NCI-H526 (cell line): ENCODE measurements at places on chromosomes 6 and 20.

GRCh38 chr20:14925300-14925699, 587.9 kb upstream of the FLRT3 start:
- no peak for DNase-seq

- no peak for DNase-seq
Observed at GRCh38 chr20:10276878-10277580, 58.4 kb downstream of the SNAP25 start.

- no peak for DNase-seq
Observed at GRCh38 chr6:55293116-55293515, 34.2 kb upstream of the GFRAL start.

DNA sequence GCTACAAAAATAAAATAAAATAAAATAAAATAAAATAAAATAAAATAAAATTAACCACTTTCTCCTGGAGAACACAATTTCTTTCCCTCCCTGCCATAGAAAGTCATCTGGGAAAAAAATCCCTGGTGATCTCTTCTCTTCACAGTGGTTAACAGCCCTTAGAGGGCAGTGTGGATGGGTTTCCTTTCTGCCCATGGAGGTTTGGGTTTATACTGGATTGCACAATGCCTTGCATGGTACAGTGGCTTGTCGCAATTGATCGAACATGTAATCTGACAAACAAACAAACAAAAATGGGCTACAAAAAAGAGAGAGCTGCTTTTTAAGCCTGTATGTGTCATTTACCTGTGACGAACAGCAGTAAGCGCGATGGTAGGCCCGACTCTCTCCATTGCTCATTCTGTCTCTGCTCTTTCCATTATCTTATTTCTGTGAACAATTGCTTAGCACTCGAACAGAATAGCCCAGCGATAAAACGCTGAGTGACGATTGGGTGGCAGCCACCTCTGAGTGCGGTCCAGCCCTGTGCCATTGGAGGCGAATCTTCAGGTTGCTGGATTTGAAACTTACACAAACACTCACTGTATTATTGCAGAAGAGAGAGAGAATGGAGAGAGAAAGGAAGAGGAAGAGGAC, 166.1 kb downstream of the CD83 start:
- no peak for DNase-seq

DNA sequence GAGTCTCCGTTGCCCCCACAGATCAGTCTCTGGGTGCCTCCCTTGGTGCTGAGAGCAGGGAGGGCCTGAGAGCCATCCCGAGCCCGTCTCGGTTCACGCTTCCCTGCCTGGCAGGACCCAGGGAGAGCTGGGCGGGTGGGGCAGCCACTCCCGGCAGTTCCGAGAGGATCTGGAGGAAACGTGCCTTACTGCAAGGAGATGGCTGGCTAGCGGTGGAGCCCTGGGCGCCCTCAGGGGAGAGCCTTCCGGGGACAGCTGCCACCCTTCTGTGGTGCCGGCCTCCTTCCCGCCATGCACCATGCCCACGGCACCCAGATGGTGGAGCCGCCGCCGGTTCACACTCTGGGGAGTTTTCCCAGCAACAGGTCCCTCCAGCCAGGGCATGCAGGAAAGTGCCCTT, 45.8 kb upstream of the SLCO4A1 start:
- DNase-seq, result no peak

DNA sequence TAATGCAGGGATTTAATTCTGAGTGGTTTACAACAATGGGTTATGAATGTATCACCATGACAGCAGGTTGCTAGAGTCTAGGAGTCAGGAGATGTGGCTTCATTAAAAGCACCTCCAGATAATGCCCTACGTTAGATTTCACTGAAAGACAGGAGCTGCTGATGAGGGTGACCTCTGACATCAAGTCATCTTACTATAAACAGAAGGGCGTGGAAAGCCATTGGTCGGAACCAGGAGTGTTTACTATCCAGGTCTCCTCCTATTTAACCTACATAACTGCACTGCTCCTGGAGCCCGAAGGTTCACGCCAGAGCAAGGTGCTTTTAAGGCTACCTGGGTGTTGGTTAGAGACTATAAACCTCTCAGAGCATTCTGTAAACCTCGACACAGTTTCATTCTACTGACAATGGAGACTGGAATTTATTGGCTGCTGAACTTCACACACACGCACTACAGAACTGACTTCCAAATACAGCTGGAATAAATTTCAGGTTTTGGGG, 128.7 kb downstream of the EYA4 start:
- DNase-seq, result no peak

DNA sequence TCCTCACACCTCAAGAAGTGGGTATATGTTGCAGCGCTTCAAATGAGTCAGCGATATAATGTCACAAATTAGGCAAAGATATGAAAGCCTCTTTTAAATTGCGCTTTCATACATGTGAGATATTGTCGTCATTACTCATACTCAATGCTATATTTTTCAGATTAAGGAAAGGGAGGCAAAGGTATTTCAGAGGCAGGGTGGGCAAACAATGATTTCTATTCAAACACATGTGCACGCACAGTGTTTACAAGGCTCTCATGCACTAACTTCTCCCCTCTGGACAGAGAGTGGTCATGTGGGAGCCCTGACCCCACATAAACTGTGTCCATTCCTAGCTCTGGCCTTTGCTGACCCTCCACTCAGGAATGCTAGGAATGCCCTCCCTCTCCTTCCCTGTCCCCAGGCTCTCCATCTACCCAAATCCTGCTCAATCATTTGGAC, 112.1 kb upstream of the TMEM170B start:
- DNase-seq, result no peak

DNA sequence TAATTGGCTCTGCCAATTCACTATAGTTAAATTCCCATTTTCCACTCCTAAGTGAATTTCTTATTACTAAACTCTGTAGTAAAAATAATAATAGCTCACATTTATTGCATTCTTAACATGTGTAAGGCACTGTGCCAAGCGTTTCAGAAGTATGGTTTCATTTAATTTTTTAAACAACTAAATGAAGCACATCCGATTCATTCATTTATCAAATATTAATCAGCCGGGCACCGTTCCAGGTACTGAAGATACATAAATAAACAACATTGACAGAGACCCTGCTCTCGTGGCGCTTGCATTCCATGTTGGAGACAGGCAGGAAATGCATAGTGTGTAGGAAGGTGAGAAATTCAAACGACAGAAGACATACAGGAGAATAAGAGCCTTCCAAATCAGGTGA, 423.2 kb upstream of the JARID2 start:
- no peak for DNase-seq

DNA sequence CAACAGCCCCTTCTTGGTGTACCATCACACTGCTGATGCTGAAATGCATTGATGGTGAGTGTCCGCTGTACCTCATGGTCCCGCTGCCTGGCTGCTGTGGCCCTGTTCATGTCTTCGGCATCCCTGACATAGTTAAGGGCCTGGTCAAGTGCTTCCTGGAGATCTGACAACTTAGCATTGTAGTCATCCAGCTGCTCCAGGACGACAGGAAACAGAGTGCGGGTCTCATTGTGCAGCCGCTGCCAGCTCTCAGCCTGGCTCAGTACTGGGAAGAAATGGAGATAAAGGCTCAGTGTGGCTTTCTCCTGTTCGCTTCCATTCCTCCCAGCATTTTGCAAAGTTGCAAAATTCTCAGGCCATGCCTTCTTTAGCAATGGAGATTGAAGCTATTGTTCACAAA, 81.8 kb downstream of the LAMA4 start:
- no peak for DNase-seq

- DNase-seq, result no peak
Observed at GRCh38 chr20:14065774-14066173, 70.5 kb downstream of the MACROD2 start.

- DNase-seq, result no peak
Observed at GRCh38 chr6:113995634-113996033, 24.7 kb upstream of the HDAC2 start.

DNA sequence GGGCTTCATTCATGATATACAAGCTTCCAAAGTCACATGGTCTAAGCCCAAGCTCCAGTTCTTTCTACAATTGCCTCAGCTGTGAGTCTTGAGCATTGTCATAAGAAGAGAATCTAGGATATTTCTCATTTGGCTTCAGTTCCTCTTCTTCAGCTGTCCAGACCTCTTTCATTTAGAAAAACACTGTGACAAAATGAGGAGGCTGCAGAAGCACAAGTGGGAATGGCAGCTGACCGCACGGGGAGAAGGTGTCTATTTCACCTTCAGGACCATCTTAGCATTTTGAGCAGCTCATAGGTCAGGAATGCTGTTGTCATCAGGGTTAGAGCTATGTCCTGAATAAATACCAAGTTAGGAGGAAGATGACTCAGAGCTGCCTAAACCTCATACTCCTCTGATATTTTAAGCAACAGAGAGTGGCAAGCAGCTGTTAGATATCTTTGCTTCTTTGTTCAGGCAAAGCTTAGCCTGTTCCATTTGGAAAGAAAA, 390.1 kb upstream of the CITED2 start:
- DNase-seq, result no peak

GRCh38 chr20:63731410-63731809, 5.1 kb upstream of the LIME1 start:
- DNase-seq, result no peak

GRCh38 chr20:10219452-10219791, 792 bp downstream of the SNAP25 start:
- peak; percentile 82 for DNase-seq

DNA sequence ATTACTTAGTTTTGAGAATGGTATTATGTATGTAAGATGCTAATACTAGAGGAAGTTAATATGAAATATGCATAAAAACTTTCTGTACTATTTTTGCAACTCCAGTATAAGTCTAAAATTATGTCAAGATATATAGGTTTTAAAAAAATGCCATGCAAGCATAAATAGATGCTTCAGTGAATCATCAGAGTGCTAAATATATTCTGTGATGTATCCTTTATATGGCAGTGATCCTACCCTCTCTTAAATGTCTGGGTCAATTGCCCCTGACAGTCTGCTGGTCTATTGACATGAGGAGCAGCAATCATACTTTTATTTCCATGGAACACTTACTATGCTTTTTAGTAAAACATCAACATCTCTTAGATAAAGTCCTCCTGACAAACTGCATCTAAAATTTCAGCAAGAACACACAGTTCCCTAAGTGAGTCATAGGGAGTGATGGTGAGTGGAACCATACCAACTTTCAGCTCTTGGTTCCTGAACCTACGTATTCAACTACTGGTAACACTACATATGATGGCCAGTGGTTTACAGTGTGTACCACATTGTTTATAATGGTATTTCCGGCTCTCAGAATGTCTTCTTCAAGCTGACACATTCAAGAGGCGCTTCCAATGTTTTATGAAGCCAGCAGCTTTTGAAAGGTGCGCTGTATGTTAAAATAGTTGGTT, 928.7 kb upstream of the GJE1 start:
- no peak for DNase-seq

GRCh38 chr20:35135867-35136586, 11.1 kb downstream of the EDEM2 start:
- DNase-seq, result no peak

- DNase-seq, result no peak
Observed at GRCh38 chr6:92847988-92848387, 571.4 kb downstream of the EPHA7 start.

GRCh38 chr20:61941721-61942405, 123.8 kb downstream of the TAF4 start:
- no peak for DNase-seq

- DNase-seq, result peak; percentile 80
Observed at GRCh38 chr6:70668499-70668812, 773 bp downstream of the SMAP1 start.

DNA sequence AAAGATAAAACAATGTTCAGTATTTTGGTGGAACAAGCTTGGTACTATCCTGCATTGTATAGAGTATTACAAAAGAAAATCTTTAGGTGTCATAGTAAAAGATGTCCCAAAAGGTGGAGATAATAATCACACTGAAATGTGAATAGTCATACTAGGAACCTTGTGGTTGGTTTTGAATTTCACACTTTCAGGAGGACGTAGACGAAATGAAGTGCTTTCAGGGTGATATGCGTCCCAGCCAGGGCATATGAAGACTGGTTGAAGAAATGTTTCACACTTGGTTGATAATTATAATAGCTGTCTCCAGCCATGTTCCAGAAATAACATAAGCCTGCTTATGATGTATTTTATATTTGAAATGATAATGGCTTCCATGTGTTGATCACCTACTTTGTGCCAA, 60.4 kb downstream of the SCAND1 start:
- no peak for DNase-seq

- DNase-seq, result no peak
Observed at GRCh38 chr6:1062786-1063545, 248.9 kb upstream of the FOXQ1 start.

GRCh38 chr6:116990679-116991078, 113.6 kb downstream of the RFX6 start:
- DNase-seq, result no peak

GRCh38 chr6:36757206-36757605, 59.6 kb downstream of the RAB44 start:
- DNase-seq, result no peak

DNA sequence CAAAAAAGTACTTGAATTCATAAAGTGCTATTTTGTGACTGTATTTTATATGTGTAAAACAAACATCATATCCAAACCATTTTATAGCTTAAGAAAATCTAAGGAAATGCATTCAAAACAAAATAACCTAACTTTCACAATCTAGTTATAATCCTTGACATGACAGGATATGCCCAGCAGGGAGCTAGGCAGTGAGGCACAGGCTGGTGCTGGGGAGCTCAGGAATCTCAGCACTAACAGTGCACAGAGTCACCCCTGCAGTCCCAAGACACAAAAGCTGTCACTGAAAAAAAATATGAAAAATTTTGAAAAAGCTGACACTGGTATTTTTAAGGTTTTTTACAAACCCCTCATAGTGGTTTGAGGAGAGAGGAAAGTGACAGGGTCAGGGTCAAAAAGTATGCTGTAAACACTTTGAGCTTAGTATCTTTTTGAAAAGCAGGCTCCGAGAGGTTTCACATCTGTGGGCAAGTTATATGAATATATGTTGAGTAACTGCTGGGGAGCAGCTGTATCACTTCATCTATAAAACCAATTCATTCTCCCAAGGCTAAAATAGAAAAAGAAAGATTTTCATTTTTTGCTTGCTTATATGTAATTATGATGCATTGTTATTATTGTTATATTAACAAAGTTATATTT, 24.1 kb downstream of the LGSN start:
- no peak for DNase-seq

DNA sequence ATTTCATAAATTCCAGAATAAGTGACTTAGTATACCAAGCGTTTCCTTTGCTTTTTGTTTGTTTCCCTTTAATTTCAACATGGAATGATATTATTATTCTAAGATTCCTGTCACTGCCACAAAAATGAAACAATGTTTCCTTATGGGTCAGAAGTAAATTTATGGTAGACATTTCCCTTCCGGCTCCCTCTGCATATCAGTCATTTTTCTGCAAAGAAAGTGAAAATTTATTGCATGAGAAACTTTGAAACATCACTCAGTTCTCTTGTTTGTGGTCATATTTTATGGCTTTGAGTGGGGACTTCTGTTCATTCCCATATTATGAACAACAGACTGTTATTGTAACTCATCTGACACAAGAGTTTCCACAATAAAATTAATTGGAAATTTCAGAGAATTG, 97.8 kb downstream of the NKAIN2 start:
- DNase-seq, result no peak

DNA sequence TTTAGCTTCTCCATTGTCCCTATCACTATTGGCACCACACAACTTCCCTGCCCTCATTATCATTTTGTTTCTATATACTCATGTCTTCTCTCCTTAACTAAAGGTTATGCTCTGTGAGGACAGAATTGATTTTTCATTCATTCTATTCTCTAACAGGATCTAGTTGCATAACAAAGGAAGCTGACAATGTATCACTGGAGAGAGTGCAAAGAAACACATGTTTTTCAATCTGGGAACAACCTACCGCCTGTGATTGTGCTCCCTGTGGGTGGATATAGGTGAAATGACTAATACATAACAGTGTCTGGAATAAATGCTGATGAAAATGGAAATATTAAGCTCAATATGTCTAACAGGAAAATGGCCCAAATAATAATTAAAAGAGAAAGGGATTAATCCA, 56.6 kb downstream of the COL12A1 start:
- DNase-seq, result no peak
